ENCODE measurements at places on chromosomes 11 and 22.

- DNase-seq: no peak
Measured at GRCh38 chr11:69299023-69299461, 5.1 kb downstream of the MYEOV start.

DNA sequence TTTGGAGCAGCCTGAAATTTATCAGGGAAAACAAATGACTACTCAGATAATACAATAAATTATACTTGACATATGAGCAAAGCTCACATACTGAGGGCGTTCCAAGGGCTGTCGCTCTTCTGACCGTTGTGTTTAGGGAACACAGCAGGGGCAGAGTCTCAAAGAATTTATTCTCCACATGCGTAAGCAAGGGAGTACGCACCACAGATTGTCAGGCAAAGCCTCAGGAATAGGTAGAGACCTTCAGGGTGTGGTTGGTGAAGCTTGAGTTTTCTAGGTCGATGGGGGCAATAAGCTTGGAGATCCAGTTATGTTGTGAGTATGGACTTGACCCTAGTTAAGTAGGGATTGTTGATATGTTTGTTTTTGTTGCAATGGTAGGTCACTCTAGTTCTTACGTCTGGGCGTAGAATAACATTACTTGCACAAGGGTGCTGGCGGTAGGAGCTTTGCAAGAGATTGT is 830 bp downstream of the ACAT1 start:
- DNase-seq: no peak

DNA sequence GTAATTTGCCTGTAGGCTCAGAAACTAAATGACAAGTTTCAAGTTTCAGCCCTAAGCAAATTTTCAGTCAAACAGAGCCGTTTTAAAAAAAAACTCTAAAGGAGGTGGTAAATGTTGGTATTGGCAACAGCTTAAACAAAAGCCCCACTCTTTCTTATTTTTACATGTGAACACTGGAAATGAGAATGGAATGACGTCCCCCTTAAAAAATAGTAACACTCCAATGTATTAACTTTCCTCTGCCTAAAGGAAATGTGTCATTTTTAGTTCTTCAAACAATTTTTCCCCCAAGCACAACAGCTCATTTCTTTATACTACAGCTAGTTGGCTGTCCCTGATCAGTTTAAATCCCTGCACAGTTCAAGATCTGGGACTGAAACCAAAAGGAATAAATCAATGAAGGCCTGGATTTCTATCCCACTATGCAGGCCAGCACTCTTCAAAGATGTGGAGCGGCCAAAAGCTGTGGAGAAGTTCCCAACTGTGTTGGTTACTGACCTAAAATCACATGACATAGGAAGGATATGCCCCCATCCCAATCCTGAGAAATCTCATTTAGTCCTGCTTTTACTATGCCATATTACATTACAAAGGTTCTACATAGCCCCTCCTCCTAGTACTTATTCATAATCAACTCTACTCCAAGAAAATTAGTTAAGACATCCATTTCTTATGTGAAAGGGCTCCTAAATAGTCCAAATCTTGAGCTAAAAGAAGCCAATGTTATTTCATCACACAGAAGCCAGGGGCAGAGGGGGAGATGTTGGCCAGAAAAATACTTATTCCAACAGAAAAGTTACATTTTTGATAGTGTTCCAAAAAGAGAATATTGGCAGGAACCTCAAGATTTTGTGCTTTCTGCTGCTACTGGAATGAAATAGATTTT is 95.9 kb downstream of the CADM1 start:
- no peak for DNase-seq

DNA sequence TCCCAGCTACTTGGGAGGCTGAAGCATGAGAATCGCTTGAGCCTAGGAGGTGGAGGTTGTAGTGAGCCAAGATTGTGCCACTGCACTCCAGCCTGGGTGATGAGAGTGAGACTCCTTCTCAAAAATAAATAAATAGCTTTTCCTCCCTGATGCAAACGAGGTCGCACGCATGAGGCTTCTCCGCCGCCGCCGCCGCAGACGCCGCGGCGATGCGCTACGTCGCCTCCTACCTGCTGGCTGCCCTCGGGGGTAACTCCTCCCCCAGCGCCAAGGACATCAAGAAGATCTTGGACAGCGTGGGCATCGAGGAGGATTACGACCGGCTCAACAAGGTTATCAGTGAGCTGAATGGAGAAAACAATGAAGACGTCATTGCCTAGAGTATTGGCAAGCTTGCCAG is 20.0 kb upstream of the RAB39A start:
- DNase-seq: no peak

- no peak for DNase-seq
Measured at GRCh38 chr11:104522650-104523049, 358.7 kb upstream of the PDGFD start.

- DNase-seq: no peak
Measured at GRCh38 chr11:114031246-114031966, 28.1 kb upstream of the ZBTB16 start.

DNA sequence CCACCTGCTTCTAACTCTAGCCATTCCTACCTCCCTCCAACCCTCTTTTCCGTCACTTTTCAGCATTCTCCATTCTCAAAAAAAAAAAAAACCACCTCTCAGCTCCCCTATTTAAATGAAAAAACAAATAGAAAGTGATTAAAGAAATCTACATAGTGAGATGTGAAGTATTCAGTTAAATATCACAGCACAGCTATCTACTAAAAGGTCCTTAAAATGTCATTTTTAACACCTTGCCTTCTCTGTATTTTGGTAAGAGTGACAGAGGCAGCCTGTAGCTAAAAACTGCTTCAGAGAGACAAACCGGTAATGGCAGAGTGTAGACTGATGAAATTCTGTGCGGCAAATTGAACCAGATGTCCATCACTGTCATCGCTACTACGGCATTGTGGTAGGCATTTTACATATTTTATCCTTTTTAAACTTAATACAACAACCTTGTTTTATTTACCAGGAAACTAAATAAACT is 346 bp upstream of the ALG9 start:
- DNase-seq: no peak

- no peak for DNase-seq
Measured at GRCh38 chr11:70054004-70054403, 24.1 kb upstream of the ANO1 start.

GRCh38 chr22:27283240-27283639 is 518.3 kb downstream of the MN1 start:
- DNase-seq: no peak

DNA sequence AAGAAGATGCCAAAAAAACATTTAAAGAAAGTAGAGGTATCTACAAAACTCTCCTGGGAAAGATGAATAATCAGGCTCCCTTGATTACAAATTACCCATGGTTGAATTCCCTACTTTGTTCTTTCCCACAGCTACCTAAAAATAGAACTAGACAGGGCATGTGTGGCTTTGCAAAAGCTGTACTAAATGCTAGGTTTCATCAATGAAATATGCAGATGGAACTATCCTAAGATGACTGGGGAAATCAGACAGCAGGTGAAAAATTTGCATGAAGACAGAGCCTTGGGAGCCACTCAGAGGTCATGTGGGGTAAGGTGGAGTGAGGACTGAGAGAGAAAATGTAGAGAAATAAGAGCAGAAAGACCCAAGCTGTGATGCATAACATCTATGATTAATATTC is 14.7 kb downstream of the LAYN start:
- DNase-seq: no peak

GRCh38 chr11:9265211-9266131 is at the start of gene DENND5A:
DENND5A (minus strand) TSS chr11:9265350; CDS start chr11:9265069, 281 bp downstream.
- DNase-seq: peak; percentile 91

DNA sequence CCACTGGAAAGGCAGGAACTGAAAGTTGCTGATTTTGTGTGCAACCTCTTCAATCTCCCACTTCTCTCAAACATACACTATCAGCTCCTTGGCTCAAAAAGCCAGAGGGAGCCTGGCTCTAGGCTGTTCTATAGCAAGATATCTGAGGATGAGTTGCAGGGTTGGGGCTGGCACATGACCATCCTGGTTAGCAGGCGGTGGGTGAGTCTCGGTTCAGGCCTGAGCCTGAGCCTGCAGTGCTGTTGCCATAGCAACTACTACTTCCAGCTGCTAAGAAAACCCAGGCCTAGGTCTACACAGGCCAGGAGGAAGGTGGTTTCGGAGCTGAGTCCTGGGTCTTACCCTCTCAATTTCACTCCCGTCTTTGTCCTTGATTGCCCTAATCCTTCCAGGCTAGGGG is 39.0 kb downstream of the CWC15 start:
- DNase-seq: no peak

- DNase-seq: no peak
Measured at GRCh38 chr11:818396-819128, at the start of gene PNPLA2. PNPLA2 (plus strand) TSS chr11:818914; CDS start chr11:819719, 805 bp downstream.

DNA sequence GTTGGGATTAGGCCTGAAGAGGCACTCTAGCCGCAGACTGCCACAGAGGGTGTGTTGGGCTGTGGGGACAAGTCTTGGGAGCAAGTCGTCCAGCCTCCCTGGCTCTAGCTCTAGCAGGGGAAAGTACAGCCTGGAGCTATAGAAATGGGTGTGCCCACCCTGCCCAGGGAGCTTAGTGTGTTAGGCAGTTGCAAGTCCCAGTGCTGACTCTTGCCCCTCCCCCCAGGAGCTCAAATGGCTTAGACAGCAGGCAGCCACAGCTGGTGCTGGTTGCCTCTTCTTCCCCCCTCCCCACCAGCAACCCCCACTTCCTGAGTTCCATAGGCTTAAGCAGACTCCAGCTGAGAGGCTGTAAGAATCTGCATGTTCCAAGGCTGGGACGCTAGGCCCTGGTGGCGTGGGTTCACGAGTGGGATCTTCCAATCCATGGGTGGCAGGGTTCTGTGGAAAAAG is 61.2 kb downstream of the GUCY1A2 start:
- no peak for DNase-seq
